Left ventricle myocardium superior (tissue), 1 donor: ENCODE measurements at places on chromosomes 6 and 20. TPM values are rescaled to one million over a fixed set of nuclear protein-coding genes. Genes with fewer than 3 reads are reported as not detected.
A peak's percentile ranks its signal among the peaks of the same experiment; 100 is the strongest.

GRCh38 chr20:41131594-41132387, 5.6 kb upstream of the PLCG1 start:
- DNase-seq: no peak

IPCEF1 gene
- total RNA-seq: 1.7 TPM

SIRPB2 gene
- total RNA-seq: 3.5 TPM

DNA sequence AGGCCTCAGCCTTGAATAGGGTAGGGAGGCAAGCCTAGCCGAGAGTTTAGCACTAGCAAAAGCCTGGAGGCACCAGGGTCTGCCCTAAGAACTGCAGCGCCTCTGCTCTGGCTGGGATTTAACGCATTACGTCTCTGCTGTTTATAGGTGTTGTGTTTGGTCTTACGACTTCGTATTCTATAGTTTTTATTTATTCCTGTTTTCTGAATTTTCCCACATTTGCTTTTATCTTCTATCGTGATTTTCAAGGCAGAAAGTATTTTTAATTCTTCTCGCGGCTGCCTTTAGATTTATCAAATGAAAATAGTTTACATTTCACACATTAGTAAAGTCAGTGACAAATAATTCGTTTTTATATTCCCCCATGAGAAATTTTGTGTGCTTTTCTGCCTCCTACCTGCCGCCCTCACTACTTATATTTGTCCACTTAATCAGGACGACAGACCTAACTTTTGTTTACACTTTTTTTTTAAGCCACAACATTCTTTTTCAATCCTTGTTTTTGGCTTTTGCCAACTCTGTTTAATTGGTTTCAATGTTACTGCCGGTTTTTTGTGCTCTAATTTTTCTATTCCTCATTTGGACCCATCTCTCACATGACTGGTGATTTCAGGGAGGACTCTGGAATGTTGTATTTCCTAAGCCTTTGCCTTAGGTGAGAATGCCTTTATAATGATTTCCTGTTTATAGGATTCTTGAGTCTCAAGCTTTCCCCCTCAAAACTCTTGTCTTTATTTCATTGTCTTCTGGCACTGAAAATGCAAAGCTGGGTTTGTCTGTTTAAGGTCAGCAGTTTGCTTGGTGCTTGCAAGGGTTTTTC, 1.3 kb upstream of the LZTS3 start:
- no peak for DNase-seq

- no peak for DNase-seq
These were observed 132.9 kb upstream of the NUP153 start for GRCh38 chr6:17839513-17840223.

LST1 gene
- total RNA-seq: 6.9 TPM

DNA sequence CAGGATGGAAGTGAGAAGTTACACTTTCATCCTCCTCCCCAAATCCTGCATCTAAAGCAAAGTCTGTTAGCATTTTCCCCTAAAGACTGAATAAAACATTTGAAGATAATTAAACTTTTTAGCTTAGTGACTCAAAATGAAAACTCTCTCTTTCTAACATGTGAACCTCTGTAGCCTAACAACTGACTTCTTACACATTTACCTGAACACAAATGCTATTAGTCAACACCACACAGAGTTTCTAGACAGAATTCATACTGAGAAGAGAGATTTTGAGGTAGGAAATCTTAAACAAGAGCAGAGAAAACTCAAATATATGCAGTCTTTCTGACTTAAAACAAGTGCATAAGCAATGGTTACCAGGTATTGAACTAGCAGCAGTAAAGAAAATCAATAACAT, 149.9 kb upstream of the SMLR1 start:
- no peak for DNase-seq

GRCh38 chr6:109978174-109979032, at the start of gene GPR6:
Gene GPR6, plus strand, starts transcription at chr6:109978311. Its CDS starts 802 bp downstream, at chr6:109979113.
- peak; percentile 79 for DNase-seq

DNA sequence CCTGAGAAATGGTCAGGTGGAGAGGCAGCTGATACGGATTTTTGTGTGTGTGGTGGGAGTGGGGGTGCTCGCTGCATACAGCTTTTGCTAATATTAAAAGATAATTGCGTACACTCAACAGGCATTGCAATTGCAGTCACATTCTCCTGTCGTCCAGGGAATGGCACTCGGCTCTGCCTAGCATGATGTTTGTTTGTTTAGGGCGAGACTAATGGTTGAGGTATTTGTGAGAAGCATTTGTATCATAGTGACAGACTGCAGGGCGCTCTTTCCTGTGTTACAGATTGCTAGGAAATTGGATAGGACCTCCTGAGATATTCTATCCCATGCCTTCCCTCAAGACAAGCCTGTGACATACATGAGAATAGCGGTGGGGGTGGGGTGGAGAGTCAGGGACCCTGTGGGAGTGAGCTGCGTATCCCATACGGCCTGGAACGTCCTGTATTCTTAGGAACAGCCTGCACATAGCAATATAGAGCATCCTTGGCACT, 207.4 kb downstream of the SOX4 start:
- no peak for DNase-seq

DNA sequence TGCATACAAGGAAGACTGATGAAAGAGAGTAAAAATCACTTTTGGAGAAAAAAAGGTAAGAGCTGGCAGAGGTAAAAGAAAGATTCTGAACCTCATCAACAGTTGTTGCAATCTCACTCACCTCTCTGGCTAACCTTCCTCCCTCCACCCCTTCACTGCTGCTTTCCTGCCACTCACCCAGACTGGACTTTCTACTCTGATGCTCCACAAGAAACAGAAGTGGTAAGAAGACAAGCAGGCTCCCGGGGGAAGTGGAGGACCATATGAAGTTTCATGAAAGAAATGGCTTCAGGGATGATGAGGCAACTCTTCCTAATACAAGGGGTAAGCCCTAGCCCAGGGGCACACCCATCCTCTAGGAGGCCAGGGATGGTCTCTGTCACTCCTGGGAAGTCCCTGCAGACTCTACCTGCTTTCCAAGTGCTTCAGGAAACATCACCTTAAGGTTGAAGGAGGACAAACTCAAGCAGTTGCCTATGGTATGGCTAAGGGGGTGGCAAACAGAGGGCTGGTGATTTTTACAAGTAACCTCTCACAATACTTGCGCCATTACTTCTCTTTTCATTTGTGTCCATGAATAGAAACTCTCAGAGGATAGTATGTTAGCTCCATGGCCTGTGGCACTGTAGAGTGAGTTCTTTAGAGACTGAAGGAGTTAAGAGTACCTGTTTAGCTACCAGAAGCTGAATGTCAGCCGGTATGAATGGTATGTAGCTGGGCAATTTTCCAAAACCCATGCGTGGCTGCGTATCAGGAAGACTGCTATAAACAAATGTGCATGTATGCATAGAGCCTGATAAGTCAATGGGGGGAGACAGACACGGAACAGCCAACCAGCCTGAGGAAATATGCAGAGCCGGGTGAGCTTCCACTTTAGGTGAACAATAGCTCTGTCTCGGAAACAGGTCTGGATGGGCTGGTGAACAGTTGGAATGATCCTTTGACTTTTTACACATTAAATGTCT, 112.0 kb downstream of the BACH2 start:
- no peak for DNase-seq
